ENCODE measurements at places on chromosomes 6 and 20. TPM values are rescaled to one million over a fixed set of nuclear protein-coding genes. Genes with fewer than 3 reads are reported as not detected.

Gene DLGAP4
- total RNA-seq: 18.5 TPM

Gene PRR18
- 0.17 TPM for total RNA-seq

Gene PDE10A
- not detected for total RNA-seq

Gene SLC23A2
- total RNA-seq: 14.9 TPM

Gene SLC2A10
- total RNA-seq: not detected
